Activated CD4-positive, alpha-beta T cell treated with anti-CD3 and anti-CD28 coated beads for 48 hours (primary cell): ENCODE measurements at places on chromosomes 6 and 20.

- DNase-seq = no peak
Measured at GRCh38 chr6:30823534-30823865, 60.8 kb upstream of the DDR1 start.

GRCh38 chr20:62332989-62333819 is 30.4 kb downstream of the ADRM1 start:
- DNase-seq = no peak

DNA sequence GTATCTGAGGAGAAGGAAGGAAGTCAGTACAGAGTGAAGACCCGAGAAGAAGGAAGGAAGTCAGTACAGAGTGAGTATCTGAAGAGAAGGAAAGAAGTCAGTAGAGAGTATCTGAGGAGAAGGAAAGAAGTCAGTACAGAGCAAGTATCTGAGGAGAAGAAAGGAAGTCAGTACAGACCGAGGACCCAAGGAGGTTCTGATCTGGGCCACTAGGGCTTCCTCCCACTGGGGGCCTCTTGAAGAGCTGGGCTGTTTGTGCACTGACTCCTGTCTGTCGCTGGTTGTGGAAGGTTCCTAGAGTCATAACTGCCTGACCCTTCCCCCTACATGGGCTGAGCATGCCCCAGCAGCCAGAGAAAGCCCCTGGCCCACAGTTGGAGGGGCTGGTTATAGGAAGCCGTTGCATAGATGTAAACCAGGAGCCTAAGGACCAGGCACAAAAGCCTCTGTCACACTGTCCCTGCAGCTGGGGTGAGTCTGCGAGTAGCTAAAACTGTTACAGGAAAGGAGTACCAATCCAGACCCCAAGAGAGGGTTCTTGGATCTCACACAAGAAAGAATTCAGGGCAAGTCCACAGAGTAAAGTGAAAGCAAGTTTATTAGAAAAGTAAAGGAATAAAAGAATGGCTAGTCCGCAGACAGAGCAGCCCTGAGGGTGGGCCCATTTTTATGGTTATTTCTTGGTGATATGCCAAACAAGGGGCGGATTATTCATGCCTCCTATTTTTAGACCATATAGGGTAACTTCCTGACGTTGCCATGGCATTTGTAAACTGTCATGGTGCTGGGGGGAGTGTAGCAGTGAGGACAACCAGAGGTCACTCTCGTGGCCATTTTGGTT is 395.9 kb downstream of the PREX1 start:
- no peak for DNase-seq

DNA sequence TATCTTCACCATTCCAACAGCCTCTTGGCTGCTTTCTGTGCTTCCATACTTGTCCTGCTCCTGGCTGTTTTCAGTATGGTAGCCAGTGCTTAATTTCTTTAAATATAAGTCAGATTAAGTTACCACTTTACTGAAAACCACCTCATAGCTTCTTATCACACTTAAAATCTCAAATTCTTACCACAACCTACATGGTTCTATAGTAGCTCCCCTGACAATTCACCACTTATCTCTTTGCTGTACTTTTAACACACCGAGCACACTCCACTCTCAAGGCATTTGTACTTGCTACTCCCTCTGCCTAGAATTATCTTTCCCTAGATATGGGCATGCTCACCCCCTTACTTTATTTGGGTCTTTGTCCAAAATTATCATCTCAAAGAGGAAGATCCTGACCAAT is 369.0 kb downstream of the TENT5A start:
- no peak for DNase-seq

DNA sequence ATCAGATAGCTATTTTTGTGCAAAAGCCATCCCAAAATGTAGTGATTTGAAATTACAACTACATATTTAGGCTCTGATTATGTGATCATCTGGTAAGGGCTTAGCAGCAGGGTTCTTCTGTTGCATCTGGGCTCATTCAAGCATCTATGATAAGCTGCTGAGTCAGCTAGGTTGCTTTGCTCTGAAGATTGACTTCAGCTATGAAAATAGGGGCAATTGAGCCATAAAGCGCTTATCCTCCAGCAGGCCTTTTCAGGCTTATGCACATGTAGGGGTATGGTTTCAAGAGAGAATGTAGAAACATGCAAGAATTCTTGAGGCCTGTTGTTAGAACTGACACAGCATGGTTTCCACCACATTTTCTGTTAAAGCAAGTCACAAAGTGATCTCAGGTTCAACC is 114.1 kb downstream of the PLCB1 start:
- DNase-seq = no peak

GRCh38 chr6:13378669-13379590 is 50.6 kb upstream of the TBC1D7 start:
- DNase-seq = no peak

DNA sequence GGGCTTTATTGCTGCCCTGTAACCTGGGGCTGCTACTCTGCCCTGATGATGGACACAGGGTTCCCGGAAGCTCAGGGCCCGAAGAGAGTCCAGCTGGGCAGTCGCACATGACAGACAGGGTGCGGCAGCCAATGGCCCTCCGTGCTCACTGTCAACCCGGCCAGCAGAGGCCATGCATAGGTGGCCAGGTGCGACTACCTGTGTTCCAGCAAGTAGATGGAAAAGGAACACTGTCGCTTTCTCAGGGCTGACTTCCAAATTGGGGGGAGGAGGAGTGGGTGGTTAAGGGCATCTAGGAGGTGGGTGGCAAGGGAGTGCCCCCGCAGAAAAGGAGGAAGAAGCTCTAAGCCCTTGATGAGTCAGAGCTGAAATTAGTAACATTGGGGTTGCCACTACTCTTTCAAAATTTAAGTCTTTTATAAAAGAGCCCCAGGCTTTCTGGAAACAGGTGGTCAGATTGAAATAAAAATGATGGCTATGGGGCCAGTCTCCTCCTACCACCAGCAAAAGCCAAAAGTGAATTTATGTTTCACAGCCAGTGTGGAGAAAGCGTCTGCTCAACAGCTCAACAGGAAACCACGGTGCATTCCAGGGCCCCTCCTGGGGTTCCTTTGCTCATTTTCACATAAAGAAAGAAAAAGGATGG is 2.3 kb upstream of the RAMACL start:
- DNase-seq = no peak

GRCh38 chr6:136644597-136644952 is 94.4 kb upstream of the MAP7 start:
- DNase-seq = no peak

- no peak for DNase-seq
Measured at GRCh38 chr6:37548067-37548674, 48.5 kb upstream of the CCDC167 start.

DNA sequence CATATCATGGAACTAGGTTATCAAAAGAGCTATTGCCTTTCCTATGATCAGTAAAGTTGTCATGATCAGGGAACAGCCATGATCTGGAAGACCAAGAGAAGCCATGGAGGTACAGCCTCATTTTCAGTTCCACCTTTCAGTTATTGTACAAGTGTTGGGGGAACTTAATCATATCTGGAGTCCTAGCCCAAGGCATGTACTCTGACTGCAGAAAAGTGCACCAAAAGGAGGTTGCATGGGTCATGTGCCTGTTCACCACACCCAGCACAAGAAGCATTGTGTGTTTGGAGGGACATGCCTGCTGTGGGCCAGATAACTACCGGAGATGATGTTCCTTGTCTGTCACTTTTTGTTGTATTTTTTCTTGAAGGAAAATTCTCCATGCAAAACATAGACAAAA is 185.8 kb upstream of the MAN1A1 start:
- no peak for DNase-seq

DNA sequence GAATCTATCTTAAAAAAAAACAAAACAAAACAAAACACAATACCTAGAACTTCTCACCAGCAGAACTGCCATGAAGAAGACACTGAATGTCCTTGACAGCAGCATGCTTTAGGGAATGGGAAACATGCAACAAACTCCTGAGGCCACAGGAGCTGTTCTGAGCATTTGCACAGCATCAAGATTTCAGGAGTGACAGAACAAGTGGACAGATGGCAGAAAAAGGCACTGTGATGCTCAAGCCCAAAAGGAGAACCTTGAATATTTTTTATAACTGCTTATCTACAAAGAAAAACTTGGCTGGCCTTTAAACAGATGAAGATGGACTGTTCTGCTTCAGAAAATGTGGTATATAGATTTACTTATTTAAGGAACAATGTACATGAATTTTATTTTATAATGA is 158.9 kb downstream of the RALGAPA2 start:
- no peak for DNase-seq

DNA sequence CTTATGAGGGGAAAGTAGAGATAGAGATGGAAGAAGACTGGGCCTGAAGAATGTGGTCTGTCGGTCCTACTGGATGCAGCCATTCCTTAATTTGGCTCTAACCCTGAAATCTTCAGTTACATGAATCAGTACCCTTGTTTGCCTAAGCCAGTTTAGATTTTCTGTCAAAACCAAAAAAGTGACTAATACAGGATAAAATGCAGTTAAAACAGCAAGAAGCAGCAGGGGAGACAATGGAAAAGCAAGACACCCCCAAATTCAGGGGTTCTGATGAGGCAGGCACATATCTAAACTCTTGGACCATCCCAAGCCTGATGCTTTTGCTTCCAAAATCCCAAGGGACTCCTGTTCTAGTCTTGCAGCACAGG is 17.4 kb upstream of the UBE2V1 start:
- DNase-seq = no peak

GRCh38 chr6:118902726-118903125 is 8.8 kb downstream of the ASF1A start:
- no peak for DNase-seq

DNA sequence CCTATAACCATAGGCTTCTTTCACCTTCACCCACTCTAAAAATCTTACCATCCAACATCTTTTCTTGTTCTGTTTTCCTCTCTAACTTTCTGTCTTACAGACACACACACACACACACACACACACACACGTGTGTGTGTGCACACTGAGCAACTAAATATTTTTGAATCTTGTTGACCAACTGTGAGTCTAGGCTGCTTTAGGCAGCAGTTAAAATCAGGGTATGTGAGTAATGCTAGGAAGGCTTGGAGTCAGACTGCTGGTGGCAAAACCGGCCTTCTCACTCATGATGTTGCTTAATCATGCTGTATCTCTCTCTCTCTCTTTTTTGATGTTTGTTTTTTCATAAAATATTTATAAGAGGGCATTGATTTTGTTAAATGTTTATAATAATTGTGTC is 103.1 kb upstream of the TBX18 start:
- DNase-seq = no peak

DNA sequence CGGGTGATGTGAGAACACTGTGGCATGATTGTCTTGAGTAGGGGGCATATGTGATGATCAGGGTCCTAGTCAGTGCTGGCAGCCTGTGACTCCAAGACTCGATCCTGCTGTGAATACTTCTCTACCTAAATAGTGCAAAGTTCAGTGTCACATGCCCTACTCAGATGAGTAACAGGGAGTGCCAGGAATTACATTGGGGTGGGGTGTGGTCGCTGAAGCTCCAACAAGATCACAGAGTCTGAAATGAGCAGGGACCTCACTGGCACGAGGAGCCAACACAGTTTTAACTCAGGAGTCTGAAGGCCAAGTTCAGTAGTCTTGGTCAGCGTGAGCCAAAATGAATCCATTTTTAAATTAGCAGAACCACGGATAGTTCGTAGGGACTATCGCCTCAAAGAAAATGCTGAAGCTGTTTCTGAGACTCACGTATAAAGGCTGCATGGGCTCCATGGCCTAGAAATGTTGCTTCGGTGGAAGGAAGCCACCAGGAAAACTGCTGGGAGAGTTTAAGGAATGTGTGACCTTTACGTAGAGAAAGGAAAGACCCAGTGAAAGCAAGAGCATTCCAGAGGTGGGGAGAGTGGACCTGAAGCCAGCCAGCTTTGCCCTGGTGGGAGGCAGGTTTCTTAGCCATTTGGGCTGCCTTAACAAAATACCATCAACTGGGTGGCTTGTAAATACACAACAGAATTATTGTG is 72.2 kb downstream of the RPP40 start:
- no peak for DNase-seq

DNA sequence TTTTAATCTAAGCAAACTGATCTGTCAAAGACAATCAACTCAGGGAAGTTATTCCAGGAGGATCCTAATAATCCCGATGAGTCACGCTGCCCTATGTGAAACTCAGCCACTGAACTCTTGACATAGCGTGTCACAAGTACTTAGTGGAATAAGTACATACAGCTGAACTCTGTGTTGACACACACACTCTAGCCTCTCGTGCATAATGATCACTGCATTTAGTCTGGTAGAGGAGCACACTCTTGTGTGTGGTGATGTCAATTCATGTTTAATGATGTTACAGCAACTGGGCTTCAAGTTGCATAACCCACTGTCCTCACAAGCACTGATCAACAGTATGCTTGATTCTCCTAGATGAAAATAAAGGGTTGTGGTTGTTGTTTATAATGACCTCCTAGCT is 148.3 kb downstream of the HACE1 start:
- DNase-seq = no peak

DNA sequence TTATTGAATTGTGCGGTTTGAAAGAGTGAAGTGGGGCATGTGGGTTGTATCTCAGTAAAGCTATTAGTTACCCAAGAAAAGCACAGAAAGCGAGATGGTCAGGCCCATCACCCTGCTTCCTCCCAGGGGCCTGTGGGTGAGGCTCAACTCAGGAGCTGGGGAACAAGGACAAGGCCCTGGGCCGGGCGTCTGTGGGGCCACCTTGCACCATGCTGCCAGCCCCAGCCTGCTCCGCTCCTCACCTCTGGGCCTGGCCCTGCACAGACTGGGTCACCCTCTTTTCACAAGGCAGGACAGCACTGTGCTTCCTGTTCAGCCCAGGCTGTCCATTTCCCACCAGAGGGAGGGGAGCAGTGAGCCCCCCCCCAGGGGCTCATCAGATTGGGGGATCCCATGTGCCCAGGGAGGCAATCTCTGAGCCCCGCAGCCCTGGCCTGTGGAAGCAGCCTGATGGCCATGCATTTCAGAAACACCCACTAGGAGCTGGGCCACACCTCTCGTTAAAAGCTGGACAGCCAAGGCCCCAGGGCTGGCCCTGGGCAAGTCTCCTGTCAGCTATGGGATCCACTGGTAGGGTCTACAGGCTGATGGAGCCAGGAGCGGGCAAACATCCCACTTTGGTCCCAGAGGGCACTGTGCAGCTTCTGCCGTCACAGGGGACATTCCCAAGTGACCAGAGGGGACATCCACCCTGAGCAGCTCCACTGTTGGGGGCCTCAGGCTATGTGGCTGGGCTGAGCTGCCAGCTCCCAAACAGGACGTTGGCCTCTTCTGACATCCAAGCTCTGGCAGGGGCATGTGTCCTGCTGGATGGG is 55.9 kb downstream of the YTHDF1 start:
- DNase-seq = no peak

- DNase-seq = no peak
Measured at GRCh38 chr20:56195946-56196345, 52.6 kb upstream of the MC3R start.

GRCh38 chr20:7180256-7181045 is 413.0 kb downstream of the BMP2 start:
- DNase-seq = no peak

DNA sequence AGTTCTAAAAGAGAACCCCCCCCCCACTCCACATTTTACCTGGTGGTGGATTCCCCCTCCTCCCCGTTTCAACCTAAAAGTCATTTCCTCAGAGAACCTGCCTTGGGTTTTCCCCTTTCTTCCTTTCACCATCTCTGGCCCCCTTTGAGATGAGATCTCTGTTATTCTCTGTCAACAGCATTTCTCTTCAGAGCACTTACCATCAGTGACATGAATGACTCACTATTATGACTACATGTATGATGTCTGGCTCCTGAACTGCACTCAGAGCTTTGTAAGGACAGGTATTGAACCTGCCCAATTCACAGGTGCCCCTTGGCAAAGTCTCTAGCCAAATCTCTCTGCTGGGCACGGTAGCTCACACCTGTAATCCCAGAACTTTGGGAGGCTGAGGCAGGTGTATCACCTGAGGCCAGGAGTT is 61.4 kb upstream of the JARID2 start:
- peak; percentile 35 for DNase-seq
